ENCODE measurements at places on chromosomes 2 and 18.

- DNase-seq = no peak
These were observed 47.8 kb upstream of the ZEB2 start for GRCh38 chr2:144567745-144568144.

- no peak for DNase-seq
These were observed 1.5 kb downstream of the FHOD3 start for GRCh38 chr18:36299015-36299414.

GRCh38 chr2:165280356-165280755 lies 41.1 kb downstream of the SCN2A start:
- no peak for DNase-seq

DNA sequence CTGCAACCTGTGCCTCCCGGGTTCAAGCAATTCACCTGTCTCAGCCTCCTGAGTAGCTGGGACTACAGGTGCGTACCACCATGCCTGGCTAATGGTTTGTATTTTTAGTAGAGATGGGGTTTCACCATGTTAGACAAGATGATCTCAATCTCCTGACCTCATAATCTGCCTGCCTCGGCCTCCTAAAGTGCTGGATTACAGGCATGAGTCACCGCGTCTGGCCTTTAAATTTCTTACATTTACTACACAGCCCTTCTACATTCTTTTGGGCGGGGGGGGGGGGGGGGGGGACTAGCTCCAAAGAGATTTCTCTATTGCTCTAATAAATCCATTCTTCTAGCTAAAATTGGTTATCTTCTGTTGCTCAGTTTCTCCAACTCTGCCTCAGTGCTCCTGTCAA lies 964.9 kb upstream of the ACVR2A start:
- DNase-seq = no peak

DNA sequence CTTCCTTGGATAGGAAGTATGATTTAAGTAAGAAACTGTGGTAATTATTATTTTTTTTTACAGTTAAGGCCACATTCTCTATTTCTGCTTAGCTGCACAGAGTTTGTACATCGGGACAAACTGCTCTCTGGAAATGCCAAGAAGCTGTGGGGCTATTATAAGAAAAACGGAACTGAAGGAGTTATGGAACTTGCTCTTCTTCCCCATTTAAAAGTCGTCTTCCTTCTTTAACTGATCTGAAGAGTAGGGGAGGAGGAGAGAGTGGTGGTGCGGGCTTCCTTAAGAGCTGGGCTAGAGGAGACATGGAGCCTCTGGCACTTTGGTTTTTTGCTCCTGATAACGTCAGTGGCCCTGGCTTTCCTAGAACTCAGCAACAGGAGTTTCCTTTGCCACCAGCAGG lies 54.4 kb downstream of the RAB31 start:
- no peak for DNase-seq

GRCh38 chr18:73880387-73880786 lies 267.2 kb downstream of the FBXO15 start:
- no peak for DNase-seq

- no peak for DNase-seq
These were observed 225.6 kb downstream of the ASXL3 start for GRCh38 chr18:33803636-33804035.

- DNase-seq = no peak
These were observed 15.5 kb downstream of the PXDN start for GRCh38 chr2:1728821-1729220.

GRCh38 chr18:47831351-47831750 lies 99.1 kb downstream of the SMAD2 start:
- DNase-seq = no peak

GRCh38 chr2:213237251-213237650 lies 47.0 kb upstream of the SPAG16 start:
- no peak for DNase-seq

DNA sequence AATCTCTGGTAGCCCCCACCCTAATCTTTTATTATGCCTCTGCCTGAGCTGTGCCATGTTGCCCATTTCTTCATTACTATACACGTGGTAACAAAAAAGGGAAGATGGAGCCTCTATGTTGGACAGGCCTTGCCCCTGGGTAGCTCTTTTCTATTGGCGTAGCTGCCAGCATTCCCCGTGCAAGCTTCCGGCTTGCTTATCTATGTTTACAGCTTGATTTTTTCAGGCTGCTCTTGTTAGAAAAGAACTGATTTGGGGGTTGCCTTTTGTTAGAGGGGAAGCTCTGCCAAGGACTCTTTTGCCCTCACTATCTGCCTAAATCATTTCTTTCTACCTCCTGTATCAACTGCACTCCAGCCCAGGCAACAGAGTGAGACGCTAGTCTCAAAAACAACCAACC lies 45.5 kb upstream of the ZSWIM2 start:
- DNase-seq = no peak

- no peak for DNase-seq
These were observed 143.8 kb downstream of the GALNT14 start for GRCh38 chr2:30994227-30995056.

- no peak for DNase-seq
These were observed 52.8 kb upstream of the CTAGE1 start for GRCh38 chr18:22470248-22471235.

DNA sequence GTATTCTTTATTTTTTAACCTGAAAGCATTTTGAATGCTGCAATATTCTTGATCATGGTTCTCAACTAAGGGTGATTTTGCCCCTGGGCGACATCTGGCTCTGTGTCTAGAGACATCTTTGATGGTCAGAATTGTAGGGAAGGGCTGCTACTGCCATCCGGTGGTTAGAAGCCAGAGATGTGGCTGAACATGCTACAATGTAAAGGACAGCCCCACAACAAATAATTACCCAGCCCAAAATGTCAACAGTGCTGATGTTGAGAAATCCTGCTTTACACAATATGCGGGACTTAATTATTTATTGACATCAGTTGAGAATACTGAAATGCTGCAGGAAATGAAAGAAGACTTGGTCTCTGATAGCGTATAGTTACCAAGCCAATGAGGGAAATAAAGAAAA lies 37.5 kb upstream of the SERPINB2 start:
- no peak for DNase-seq

DNA sequence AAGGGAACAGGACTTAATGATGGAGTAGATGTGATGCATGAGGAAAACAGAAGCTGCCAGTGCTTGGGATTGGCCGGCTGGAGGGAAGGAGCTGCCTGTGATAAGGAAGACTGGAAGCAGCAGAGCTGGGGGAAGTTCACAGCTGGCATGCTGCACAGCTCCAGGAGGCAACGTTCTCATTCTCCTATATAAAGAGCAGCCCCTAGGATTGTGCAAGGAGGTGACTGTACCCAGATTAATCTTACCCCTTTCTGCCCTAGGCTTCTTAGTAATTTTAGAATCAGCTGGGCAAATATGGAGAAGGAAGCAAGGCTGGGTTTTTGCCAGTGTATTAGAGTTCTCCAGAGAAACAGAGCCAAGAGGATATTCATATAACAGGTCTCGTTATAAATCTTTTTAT lies 155.8 kb downstream of the ALPK2 start:
- DNase-seq = no peak

DNA sequence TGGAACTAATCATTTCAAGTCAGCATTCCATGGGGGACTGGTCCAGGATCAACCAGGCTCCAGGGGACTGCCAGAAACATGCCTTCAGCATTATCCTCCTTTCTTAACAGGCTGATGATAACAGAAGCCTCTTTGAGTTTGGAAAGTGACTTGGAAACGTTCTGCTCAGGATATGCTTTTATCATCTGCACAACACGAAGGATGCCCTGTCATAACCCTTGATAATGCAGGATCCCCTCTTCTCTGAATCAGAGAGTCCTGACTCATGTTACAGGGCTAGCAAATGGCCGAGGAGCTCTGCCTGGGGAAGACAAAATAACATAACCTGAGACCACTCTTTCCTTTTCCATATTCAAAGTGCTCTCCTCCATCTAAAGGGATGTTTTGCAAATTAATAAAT lies 6.7 kb downstream of the SCYGR3 start:
- DNase-seq = no peak

DNA sequence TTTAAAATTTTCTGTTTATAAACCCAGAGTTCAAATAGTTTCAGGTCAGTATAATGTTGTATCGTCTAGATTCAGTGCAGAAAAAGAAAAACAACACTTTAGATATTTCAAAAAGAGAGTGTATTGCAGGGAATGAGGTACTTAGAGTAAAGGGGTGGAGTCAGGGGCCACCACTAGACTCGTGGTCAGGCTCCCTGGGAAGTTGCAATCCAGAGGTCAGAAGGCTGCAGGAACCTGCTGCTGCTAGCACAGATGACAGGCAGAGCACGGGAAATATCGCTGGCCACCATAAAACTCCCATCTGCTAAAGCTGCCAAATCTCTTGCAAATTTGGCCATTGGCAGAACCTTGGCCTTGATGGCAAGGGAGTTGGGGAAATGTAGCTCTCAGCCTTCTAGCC lies 64.6 kb downstream of the THNSL2 start:
- DNase-seq = no peak
